ENCODE measurements at places on chromosomes 1 and 21.

- no peak for DNase-seq
These were observed 187.0 kb downstream of the KIF26B start for GRCh38 chr1:245341743-245342142.

DNA sequence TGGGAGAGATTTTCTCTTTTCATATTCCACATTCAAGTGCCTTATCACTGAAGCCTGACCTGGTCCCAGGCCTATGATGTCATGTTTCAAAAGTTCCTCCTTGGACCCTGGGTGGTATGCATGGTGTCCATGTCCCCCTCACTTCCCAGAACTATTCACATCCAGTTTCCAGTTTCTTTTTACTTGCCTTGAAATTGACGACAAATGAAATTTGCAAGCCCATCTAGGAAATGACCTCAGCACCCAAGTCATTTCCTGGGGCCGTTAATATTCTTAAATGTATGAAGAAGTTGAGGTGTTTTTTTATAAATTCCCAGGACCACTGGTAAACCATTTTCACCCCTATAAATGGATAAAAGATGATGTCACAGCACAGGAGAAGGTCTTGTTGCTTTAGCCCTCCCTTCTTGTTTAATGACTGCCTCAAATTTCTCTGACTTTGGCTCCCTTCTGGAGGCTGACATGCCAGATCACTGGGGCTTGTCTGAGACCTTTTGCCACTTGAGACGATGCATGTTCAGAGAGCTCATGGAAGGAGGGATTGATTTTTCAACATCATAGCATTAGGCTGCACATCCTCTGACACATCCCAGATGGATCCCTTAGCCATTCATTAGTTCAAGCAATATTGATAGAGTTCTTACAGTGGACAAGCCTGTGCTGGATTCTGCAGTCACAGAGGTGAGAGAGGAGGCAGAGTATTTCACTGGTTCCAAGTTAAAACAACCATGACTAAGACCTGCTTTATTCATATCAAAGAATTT lies 221.3 kb downstream of the PLPP3 start:
- DNase-seq, result no peak

DNA sequence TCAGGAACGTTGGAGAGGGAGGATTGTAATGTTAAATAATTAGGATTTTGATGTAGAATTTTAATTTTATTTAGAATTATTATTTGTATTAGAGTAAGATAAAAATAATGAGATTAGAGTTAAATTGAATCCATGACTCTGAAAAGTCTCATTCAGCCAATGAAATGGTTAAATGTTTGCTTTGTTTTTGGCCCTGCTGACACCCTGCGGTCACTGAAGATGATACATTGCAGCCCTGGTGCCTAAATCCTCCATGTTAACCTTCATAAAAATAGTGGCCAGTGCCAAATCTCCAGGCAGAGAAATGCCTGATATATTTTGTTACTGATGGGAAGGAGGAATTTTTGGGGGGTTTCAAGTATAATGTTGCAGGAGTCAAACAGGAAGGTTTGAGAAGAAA lies 27.3 kb upstream of the RLF start:
- no peak for DNase-seq

- DNase-seq, result no peak
These were observed 196.9 kb upstream of the ETV3 start for GRCh38 chr1:157335056-157335455.

DNA sequence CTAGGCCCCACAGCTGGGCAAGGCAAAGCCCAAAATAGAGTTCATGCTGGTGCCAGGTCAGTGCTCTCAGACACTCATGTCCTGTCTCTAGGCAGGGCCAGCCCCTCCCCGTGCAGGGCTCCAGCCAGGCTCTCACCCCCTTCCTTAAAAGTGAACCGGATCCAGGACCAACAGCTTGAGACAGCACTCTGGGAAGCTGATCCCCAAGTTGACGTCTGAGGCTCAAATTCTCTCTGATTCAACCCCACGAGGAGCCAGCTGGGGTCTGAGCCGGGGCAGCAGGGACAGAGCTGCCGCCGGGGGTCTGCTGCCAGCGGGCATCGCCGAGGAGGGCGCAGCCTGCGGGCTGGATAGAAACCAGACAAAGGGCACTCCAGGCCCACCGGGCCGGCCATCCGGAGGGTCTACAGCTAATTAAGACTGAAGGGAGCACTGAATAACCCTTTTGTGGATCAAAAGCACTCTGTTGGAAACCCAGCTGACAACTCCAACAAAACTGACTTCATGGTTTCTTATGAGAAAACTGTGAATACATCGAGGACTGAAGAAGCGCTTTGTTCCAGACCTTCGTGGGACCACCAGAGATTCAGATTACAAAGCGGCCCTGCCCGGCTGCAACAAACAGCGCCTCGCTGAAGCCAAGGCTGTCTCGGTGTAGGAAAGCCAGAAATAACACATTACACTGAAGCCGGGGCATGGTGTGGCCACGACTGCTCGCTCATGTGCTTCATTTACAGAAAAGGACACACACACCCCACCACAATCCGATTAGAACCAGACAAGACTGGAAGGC lies 95.8 kb downstream of the PSMG1 start:
- DNase-seq, result no peak

GRCh38 chr1:41745022-41745421 lies 173.7 kb downstream of the HIVEP3 start:
- no peak for DNase-seq

DNA sequence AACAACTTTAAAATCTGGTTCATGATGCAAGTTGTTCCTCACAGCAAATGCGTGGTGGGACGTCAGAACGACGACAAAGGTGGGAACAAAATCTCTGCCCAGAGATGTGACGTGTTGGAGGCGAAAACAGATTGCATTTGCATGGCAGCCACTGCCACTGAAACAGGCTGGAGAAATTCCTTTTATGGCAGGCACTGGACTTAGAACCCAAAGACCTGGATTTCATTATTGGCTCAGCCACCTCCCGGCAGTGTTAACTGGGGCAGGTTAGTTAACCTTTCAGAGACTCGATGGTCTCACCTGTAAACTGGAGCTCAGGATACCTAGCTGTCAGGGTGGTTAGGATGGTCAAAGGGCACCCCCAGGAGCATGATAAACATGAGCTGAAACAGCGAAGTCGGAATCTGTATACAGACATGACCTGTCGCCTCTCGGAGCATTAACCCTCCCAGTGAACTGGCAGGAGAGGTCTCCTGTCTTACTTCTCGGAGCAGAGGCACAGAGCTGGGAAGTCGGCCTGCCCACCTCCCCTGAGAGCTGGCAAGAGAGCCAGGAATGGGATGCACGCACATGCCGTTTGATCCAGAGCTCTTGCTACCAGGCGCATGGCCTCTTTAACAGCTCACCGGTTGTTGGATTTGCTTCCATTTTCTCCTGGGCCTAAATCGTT lies 59.2 kb upstream of the TARBP1 start:
- no peak for DNase-seq

- DNase-seq, result no peak
These were observed 44.9 kb downstream of the COL18A1 start for GRCh38 chr21:45449658-45450422.

GRCh38 chr1:10252508-10252907 lies 42.1 kb downstream of the KIF1B start:
- no peak for DNase-seq

- no peak for DNase-seq
These were observed 1.8 kb downstream of the TTLL10 start for GRCh38 chr1:1175221-1176062.

DNA sequence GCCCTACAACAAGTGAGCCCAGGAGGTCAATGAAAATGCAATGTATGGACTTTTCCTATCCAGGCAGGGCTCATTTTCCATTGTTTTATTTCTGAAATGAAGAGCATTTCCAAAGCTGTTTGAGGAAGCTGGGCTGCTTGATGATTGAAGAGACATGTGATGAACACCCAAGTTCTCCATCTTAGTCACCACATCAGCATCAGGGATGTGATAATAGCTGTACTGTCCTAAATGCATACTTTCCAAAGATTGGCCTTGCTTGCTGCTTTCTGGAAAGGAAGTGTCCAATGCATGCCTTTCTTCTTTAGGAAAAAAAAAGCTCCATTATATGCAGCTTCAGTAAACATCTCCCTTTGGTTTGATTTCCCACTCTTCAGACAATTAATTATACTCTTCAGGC lies 425.9 kb upstream of the RUNX1 start:
- no peak for DNase-seq

DNA sequence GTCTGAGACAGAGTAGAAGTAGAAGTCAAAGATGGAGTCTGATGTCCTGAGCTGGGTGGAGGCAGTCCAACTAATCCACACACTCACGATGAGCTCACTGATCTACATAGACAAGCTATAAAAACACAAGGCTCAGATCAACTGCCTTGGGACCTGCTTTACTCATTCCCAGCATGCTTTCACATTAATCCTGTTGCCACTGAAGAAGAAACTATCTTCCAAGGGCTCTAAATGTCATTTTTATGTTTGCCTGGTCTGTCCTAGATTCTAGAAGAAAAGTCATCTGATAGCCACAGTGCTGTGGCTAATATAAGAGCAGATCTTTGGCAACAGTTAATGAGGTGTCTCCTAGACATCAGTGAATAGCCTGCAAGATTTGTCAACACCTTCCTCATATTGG lies 522.7 kb downstream of the NUF2 start:
- no peak for DNase-seq

DNA sequence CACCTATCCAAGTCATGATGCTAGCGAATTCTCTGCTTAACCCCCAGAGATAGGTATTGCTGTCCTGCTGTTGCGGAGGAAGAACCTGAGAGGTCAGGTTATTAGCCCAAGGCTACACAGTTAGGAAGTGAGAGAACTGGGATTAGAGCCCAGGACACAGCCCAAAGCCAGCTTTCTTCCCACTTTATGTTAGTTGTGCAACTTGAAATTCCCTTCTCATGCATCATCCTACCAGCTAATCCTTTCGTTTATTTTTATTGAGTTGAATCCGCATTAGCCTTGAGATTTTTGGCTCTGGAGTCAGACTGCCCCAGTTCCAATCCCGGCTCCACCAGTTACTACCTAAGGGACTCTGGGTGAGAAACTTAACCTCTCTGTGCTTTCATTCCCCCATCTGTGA lies 65.4 kb downstream of the PLEKHA6 start:
- no peak for DNase-seq

DNA sequence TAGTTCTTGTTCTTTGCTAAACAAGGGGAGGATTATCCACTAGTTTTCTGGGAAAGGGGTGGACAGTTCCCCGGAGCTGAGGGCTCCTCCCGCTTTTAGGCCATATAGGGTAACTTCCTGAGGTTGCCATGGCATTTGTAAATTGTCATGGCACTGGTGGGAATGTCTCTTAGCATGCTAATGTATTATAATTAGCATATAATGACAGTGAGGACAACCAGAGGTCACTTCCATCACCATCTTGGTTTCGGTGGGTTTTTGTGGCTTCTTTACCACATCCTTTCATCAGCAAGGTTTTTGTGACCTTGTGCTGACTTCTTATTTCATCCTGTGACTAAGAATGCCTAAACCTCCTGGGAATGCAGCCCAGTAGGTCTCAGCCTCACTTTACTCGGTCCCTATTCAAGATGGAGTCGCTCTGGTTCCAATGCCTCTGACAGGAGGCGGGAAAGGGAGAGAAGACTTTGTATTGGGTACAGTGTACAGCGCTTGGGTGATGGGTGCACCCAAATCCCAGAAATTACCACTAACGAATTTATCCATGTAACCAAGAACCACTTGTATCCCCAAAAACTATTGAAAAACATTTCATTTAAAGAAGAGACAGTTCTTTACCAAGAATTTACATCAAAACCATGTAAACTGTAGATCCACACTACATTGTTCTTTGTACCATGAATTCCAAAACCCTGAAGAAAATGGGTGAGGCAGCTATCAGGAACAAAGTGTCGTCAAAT lies 8.7 kb upstream of the SLC2A5 start:
- DNase-seq, result no peak

DNA sequence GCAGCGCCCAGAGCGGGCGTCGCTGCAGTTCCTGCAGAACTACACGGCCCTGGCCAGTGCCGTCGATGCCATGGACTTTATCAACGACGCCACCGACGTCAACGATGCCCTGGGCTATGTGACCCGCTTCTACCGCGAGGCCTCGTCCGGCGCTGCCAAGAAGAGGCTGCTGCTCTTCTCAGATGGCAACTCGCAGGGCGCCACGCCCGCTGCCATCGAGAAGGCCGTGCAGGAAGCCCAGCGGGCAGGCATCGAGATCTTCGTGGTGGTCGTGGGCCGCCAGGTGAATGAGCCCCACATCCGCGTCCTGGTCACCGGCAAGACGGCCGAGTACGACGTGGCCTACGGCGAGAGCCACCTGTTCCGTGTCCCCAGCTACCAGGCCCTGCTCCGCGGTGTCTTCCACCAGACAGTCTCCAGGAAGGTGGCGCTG lies 22.0 kb downstream of the COL6A1 start:
- DNase-seq, result no peak

DNA sequence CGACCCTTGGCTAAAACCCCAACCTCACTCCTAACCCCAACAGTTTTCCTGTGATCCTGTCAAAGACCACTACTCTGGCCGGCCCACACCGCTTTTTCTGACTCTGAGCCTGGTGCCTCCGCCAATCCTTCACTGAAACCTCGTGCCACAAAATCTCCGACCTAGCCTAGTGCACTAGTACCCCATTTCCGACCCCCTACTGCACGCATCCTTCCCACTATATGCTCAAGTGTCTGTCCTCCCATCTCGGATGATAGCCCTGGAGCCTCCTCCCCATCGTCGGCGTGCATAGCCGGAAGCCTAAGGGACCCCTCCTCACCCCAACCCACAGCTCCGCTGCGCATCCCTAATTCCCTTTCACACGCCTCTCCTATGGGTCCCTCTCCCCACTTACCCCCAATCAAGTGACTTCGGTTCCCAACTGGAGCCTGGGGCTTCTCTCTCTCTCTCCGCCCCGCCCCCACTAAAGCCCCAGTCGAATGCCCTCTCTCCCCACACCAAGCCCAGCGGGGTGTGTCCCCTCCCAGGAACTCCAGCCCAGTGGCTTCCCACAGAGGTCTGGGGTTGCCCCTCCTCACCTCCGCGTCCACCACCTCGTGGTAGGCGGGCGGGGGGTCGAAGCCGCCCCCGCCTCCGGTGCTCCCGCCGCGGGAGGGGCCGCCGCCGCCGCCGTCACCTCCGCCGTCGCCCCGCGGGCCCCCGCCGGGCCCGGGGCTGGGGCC lies 791 bp downstream of the USP24 start:
- DNase-seq, result peak; percentile 79

DNA sequence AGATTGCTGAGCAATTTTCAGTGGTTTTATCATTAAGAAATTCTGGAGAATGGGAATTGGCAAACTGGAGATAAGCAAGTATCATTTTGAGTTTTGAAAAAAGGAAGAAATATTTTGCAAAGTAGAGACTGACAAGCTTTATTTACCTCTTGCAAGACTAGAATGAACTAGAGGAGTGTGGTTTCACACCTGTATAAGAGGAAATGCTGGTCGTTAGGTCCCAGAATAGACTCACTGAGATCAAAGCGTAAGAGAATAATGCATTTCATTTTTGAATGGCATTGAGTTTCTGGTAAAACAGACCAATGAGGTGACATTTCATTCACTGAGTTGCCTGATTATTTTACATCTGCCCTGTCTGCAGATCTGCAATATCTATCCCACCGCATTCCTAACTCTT lies 308.1 kb downstream of the ADGRL2 start:
- no peak for DNase-seq

GRCh38 chr1:151831256-151831591 lies 378 bp downstream of the RORC start:
- DNase-seq, result no peak

GRCh38 chr1:29876902-29877301 lies 640.6 kb downstream of the PTPRU start:
- DNase-seq, result no peak
